ENCODE measurements at places on chromosomes 7 and 10. TPM values are rescaled to one million over a fixed set of nuclear protein-coding genes. Genes with fewer than 3 reads are reported as not detected.

Gene TWIST1
- 30.5 TPM for total RNA-seq

Gene EBLN1
- total RNA-seq: not detected

Gene FAM25A
- total RNA-seq: not detected

Gene GPC2
- total RNA-seq: 1.0 TPM

Gene ABCB4
- 0.99 TPM for total RNA-seq

Gene HECW1
- total RNA-seq: 0.26 TPM

Gene IRF5
- 0.13 TPM for total RNA-seq

Gene LRRC4
- total RNA-seq: 0.03 TPM

Gene POM121
- 8.9 TPM for total RNA-seq

Gene MOGAT3
- not detected for total RNA-seq

Gene SMO
- total RNA-seq: 17.6 TPM

Gene CADPS2
- total RNA-seq: 18.3 TPM

Data from smooth muscle cell of the pulmonary artery (primary cell).